ENCODE measurements at places on chromosomes 12 and 14. TPM values are rescaled to one million over a fixed set of nuclear protein-coding genes. Genes with fewer than 3 reads are reported as not detected.

The ERP27 gene
- 1.3 TPM for total RNA-seq

DNA sequence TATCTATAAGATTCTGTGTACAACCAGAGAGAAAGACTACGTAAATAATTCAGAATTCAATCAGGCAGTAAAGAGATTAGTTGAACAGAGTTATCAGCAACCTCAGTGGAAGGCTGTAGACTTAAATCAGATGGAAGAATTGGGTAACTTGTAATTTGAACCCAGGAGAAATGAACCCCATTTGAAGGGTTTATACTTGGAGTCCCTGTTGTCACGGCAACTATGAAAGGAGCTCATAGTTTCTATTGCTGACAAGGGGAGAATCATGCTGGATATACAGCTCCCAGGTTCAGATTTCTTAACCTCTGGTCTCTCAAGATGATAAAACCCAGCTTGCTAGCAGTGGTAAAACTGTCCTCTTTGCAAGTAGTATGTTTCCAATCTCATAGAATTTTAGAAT, 54.4 kb upstream of the BMP4 start:
- no peaks in the 10 kb centered on the region for H3K36me3 ChIP-seq
- no peak for DNase-seq
- no peaks in the 10 kb centered on the region for H3K27me3 ChIP-seq
- no peak overlapping the region for H3K27ac ChIP-seq
- no peak overlapping the region for H3K4me3 ChIP-seq
- H3K4me1 ChIP-seq, result no peaks in the 10 kb centered on the region

The KRT2 gene
- not detected for total RNA-seq

GRCh38 chr12:16021026-16021425, 109.9 kb downstream of the DERA start:
- H3K27ac ChIP-seq, result no peak overlapping the region
- no peaks in the 10 kb centered on the region for H3K36me3 ChIP-seq
- H3K27me3 ChIP-seq, result no peaks in the 10 kb centered on the region
- no peaks in the 10 kb centered on the region for H3K4me1 ChIP-seq
- DNase-seq, result no peak

The BDKRB1 gene
- 2.8 TPM for total RNA-seq

GRCh38 chr12:47207340-47207717, 127.6 kb upstream of the AMIGO2 start:
- H3K36me3 ChIP-seq, result no peaks in the 10 kb centered on the region
- peaks cover 2% of the 10 kb centered on the region for H3K4me1 ChIP-seq
- H3K4me3 ChIP-seq, result no peak overlapping the region
- no peaks in the 10 kb centered on the region for H3K27me3 ChIP-seq

- DNase-seq, result no peak
- no peak overlapping the region for H3K27ac ChIP-seq
- H3K4me1 ChIP-seq, result peaks cover 2% of the 10 kb centered on the region
- H3K36me3 ChIP-seq, result peaks cover 6% of the 10 kb centered on the region
These were observed 211.1 kb upstream of the RGS6 start for GRCh38 chr14:71720978-71721624.

DNA sequence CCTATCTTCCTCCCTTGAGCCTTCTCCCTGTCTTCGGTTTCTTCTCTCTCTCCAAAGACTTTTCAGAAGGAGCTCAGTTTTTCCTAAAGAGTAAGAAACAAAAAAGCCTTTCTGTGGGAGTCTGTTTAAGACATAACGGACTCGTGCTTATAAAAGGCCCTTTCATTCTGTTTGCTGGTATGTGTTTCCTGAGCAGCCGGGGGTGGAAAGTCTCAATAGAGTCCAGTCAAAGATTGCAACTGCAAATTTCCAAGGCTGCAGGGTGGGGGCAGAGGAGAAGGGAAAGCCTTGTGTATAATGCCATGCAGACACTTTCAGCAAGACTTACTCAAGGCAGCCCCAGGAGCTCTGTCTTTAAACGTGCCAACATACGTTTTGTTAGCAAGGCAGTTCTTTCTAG, 62.2 kb downstream of the GNG2 start:
- H3K27ac ChIP-seq, result no peak overlapping the region
- H3K4me1 ChIP-seq, result peaks cover 3% of the 10 kb centered on the region
- H3K36me3 ChIP-seq, result no peaks in the 10 kb centered on the region

GRCh38 chr14:36859119-36859518, 197.5 kb downstream of the PAX9 start:
- no peak overlapping the region for H3K27ac ChIP-seq
- no peak overlapping the region for H3K4me3 ChIP-seq
- H3K36me3 ChIP-seq, result no peaks in the 10 kb centered on the region
- H3K27me3 ChIP-seq, result no peaks in the 10 kb centered on the region
- H3K4me1 ChIP-seq, result no peaks in the 10 kb centered on the region

DNA sequence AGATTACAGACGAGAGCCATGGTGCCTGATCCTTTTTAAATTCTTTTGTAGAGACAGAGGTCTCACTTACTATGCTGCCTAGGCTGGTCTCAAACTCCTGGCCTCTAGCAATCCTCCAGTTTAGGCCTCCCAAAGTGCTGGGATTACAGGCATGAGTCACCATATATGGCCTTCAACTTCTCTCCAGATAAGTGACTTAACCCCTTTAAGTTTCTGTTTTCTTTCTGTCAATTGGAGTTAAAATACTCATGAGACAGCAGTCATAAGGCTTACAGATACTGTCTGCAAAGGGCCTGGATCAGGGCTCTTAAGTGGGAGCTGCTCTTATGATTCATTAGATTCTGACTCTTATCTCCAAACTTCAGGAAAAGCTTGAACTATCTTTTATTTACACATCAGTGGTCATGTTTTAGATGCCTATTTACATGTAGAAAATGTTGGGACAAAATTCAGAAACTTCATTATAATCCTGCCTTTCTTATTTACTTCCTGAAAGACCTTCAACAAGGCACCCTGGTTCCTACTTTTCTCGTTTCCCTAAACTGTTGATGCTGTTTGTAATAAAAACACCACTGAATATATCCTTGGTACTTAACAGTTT, 271.5 kb upstream of the TBX3 start:
- H3K36me3 ChIP-seq, result no peaks in the 10 kb centered on the region
- DNase-seq, result no peak
- H3K4me3 ChIP-seq, result no peak overlapping the region

GRCh38 chr14:72892103-72892878, 1.6 kb downstream of the DPF3 start:
- peak overlapping the region; percentile 92 for H3K4me3 ChIP-seq
- no peak overlapping the region for H3K27ac ChIP-seq
- no peaks in the 10 kb centered on the region for H3K4me1 ChIP-seq

DNA sequence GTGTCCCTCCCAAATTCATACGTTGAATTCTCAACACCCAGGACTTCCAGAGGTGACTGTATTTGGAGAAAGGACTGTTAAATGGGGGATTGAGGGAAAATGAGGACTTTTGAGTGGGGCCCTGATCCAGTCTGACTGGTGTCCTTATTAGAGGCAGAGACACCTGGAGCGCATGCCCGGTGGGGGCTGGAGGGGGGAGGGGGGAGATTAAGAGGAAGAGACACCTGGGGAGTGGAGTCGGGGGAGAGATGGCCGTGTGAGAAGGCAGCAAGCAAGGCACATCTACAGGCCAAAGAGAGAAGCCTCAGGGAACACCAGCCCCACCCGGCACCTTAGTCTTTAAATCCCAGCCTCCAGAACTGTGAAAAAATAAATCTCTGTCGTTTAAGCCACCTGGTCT, 209.7 kb downstream of the SLC41A2 start:
- no peak for DNase-seq
- H3K27ac ChIP-seq, result peak overlapping the region; percentile 61
- H3K4me1 ChIP-seq, result no peaks in the 10 kb centered on the region
- no peaks in the 10 kb centered on the region for H3K27me3 ChIP-seq
- H3K4me3 ChIP-seq, result no peak overlapping the region
- no peaks in the 10 kb centered on the region for H3K36me3 ChIP-seq

The TAS2R10 gene
- total RNA-seq, result 1.8 TPM

DNA sequence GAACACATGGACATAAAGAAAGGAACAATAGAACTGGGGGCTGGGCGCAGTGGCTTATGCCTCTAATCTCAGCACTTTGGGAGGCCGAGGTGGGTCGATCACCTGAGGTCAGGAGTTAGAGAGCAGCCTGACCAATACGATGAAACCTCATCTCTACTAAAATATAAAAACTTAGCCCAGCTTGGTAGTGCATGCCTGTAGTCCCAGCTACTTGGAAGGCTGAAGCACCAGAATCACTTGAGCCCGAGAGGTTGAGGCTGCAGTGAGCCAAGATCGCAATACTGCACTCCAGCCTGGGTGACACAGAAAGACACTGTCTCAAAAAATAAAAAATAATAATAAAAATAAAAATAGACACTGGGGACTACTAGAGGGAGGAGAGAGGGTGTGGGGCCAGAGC, 154.5 kb downstream of the SEC23A start:
- no peaks in the 10 kb centered on the region for H3K4me1 ChIP-seq
- no peak overlapping the region for H3K27ac ChIP-seq
- H3K4me3 ChIP-seq, result no peak overlapping the region
- H3K36me3 ChIP-seq, result no peaks in the 10 kb centered on the region
- no peaks in the 10 kb centered on the region for H3K27me3 ChIP-seq

- H3K4me3 ChIP-seq, result no peak overlapping the region
- no peaks in the 10 kb centered on the region for H3K27me3 ChIP-seq
- H3K27ac ChIP-seq, result no peak overlapping the region
- DNase-seq, result no peak
- H3K4me1 ChIP-seq, result no peaks in the 10 kb centered on the region
These were observed 189.4 kb downstream of the NRXN3 start for GRCh38 chr14:78359581-78359980.

GRCh38 chr14:76829013-76829365, 2.8 kb downstream of the LRRC74A start:
- no peak overlapping the region for H3K27ac ChIP-seq
- no peaks in the 10 kb centered on the region for H3K27me3 ChIP-seq
- no peaks in the 10 kb centered on the region for H3K36me3 ChIP-seq
- H3K4me3 ChIP-seq, result no peak overlapping the region
- no peak for DNase-seq
- no peaks in the 10 kb centered on the region for H3K4me1 ChIP-seq

DNA sequence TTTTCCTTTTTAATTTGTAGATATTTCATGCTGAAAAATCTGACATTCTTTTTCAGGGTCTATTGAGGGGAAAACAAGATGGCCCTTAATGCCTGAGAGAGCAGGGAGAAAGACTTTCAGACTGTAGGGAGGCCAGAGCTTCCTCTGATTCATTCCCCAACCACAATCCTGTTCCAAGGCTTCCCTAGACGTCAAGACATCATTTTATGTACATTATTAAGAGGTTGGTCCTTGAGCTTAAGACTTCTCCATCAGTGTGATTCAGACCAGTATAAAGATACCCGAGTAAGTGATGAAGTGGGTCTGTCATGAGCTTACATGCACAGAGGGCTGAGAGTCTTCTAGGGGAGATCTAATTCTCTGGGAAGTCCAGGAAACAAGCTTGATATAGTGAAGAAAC, 57.3 kb downstream of the AVPR1A start:
- no peaks in the 10 kb centered on the region for H3K36me3 ChIP-seq
- H3K27ac ChIP-seq, result no peak overlapping the region
- no peak overlapping the region for H3K4me3 ChIP-seq
- no peaks in the 10 kb centered on the region for H3K4me1 ChIP-seq
- H3K27me3 ChIP-seq, result no peaks in the 10 kb centered on the region
- no peak for DNase-seq

- H3K4me3 ChIP-seq, result no peak overlapping the region
- H3K4me1 ChIP-seq, result no peaks in the 10 kb centered on the region
- no peaks in the 10 kb centered on the region for H3K27me3 ChIP-seq
- no peak for DNase-seq
- H3K36me3 ChIP-seq, result no peaks in the 10 kb centered on the region
These were observed 468.4 kb upstream of the FOXG1 start for GRCh38 chr14:28298156-28298555.

DNA sequence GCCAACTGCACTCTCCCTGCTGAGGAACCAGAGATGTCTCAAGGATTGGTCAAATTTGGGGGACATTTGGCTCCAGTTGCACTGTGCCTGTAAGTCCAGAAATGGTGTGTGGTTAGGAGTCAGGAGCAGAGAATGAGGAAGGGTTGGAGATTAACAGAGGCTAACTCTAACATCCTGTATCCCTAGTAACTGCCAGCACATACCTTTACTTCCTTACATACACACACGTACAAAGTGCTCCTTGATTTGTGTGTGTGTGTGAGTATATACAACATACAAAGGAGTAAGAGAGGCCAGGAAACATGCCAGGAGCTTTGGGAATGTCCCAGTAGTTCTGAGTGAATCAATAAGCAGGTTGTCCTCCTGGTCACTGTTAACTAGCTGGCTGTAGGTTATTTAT, 39.8 kb upstream of the NRXN3 start:
- no peaks in the 10 kb centered on the region for H3K4me1 ChIP-seq
- H3K27ac ChIP-seq, result no peak overlapping the region
- H3K36me3 ChIP-seq, result no peaks in the 10 kb centered on the region

GRCh38 chr14:61476105-61476753, 154.8 kb downstream of the PRKCH start:
- no peaks in the 10 kb centered on the region for H3K27me3 ChIP-seq
- peak overlapping the region; percentile 85 for H3K27ac ChIP-seq
- DNase-seq, result no peak
- H3K36me3 ChIP-seq, result no peaks in the 10 kb centered on the region
- peaks cover 3% of the 10 kb centered on the region for H3K4me1 ChIP-seq
- H3K4me3 ChIP-seq, result no peak overlapping the region

DNA sequence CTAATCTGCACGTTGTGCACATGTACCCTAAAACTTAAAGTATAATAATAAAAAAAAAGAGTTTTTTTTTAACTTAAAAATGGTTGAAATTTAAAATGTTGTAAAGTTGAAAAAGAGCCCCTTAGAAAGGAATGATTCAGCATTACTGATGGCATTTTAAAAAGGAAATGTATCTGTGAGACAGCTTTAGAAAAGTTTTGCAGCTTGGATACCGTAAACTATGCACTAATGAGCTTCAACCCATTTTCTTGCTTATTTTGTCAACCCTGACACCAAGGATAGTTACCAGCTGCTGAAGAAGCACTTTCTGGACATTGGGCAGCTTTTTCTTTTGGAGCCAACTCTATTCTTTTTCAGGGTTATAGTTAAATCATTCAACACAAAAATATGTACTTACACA, 4.3 kb downstream of the BICD1 start:
- H3K36me3 ChIP-seq, result no peaks in the 10 kb centered on the region
- DNase-seq, result no peak
- H3K27ac ChIP-seq, result no peak overlapping the region
- H3K4me1 ChIP-seq, result peaks cover 1% of the 10 kb centered on the region
- H3K27me3 ChIP-seq, result no peaks in the 10 kb centered on the region
- no peak overlapping the region for H3K4me3 ChIP-seq

GRCh38 chr14:59037086-59037485, 151.4 kb upstream of the DAAM1 start:
- H3K4me3 ChIP-seq, result no peak overlapping the region
- no peak for DNase-seq
- no peak overlapping the region for H3K27ac ChIP-seq
- H3K27me3 ChIP-seq, result no peaks in the 10 kb centered on the region
- H3K36me3 ChIP-seq, result no peaks in the 10 kb centered on the region

The COX8C gene
- total RNA-seq, result not detected

GRCh38 chr12:27504507-27504906, 19.5 kb upstream of the PPFIBP1 start:
- H3K27me3 ChIP-seq, result no peaks in the 10 kb centered on the region
- H3K4me1 ChIP-seq, result peaks cover 2% of the 10 kb centered on the region
- no peaks in the 10 kb centered on the region for H3K36me3 ChIP-seq
- no peak overlapping the region for H3K27ac ChIP-seq
- DNase-seq, result no peak

GRCh38 chr12:25284024-25284423, 33.3 kb upstream of the KRAS start:
- no peaks in the 10 kb centered on the region for H3K36me3 ChIP-seq
- no peaks in the 10 kb centered on the region for H3K4me1 ChIP-seq
- DNase-seq, result no peak
- H3K27me3 ChIP-seq, result no peaks in the 10 kb centered on the region
